ENCODE measurements at places on chromosomes 5 and 9.

DNA sequence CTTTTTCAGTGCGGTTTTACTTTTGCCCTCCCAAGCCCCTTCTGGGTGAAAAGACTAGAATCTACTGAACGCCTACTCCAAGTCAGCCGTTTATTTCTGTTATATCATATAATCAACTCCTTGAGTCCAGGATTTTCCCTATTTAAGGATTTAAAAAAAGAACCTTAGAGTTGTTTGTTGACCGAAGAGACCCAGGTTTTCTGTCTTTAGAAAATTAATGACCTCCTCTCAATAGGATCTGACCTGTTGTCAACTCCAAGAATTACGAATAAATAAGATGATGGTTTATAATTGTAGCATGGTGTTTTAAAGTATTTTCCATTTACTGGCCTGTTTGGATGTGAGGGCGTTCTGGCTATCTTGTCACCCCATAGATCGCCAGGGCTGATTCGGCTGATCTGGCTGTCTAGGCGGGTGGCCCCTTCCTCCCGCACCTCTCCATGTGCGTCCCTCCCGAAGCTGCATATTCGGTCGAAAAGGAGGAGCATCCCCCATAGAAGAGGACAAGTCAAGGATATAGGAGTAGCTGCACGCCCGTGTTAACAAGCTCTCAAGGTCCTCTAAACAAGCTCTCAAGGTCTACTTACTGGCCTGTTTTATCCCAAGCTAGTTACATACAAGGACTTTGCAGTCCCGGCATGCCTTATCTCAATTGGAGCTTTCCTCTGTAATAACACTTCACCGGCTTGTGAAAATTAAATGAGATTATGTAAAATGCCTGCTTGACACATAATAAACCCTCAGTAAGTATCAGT is 1.1 kb upstream of the UBAP2 start:
- DNase-seq: no peak

DNA sequence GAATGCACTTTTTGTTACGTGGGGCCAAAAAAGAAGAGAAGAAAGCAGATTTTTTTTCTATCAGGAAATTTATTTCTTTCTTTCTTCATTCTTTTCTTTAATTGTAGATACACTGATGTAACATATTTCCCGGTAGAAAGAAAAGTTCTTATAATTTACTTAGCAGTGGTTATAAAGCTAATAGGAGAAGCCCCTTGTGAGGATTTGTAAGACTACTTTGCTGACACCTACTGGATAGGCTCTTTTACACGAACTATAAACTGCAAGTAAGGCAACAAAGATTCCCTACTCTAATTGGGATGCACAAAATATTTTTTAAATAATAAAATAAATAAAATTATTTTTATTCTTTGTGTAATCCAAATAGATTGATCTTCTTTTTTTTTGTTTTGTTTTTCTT is 284.4 kb downstream of the DNAH5 start:
- no peak for DNase-seq

- no peak for DNase-seq
Observed at GRCh38 chr5:61816585-61817450, 484.8 kb downstream of the ZSWIM6 start.

DNA sequence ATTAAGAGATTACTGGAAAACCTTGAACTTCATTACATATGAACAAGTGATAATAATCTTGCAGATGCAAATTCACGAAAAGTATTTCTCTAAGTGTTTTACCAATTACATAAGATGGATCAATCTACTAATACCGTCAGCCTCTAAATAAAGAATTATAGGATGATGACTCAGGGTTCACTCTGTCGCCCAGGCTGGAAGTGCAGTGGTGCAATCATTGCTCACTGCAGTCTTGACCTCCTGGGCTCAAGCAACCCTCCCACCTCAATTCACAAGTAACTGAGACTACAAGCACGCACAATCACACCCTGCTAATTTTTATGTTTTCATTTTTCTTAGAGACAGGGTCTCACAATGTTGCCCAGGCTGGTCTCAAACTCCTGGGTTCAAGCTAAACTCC is 56.1 kb downstream of the CHD1 start:
- no peak for DNase-seq

Data from amygdala (tissue), 56 donors.